CD4-positive, alpha-beta T cell treated with Interleukin-1 beta for 1 hour (primary cell): ENCODE measurements at places on chromosomes 6 and 20.

DNA sequence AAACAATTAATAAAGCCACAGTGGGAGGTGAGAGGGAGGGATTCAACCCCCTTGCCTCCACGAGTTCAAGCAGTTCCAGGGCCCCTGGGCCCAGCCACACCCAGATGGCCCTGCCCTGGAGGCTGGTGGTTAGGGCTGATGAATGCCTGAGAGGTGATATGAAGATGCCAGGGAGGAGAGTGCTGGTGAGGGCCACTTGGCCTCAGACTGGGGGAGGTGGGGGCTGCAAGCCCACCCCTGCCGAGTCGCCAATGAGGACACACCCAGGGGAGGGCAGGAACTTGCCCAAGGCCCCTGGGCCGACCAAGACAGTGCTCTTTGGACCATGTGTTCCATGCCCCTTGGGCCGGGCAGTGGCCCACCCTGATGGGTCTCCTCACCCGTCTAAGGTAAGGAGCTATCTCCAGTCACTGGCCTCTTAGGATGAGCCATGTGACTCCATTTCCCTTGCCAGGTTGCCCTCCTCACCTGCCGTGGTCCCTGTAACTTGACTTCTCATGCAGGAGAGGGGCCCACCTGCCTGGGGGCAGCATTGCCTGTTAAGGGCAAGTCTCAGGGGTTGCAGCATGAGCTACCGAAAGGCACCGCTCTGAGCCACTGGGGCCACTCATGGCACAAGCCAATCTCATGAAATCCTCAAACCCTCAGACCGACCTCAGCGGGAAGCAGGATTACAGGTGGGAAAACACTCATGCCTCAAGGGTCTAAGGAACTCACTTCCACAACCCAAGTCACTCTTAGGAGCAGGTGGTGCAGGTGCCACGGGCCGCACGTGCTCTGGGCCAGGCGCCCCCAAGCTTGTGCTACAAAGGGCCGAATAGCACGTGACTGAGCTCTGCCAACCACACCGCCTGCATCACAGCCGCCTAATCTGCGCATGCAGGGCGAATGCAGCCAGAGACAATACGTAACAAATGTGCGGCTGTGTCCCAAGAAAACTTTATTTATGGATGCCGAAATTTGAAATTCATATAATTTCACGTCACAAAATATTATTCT lies 147.4 kb upstream of the MLN start:
- no peak for DNase-seq

- DNase-seq = no peak
Observed at GRCh38 chr6:117629119-117629660, 26.9 kb upstream of the GOPC start.

- DNase-seq = no peak
Observed at GRCh38 chr6:21143645-21144044, 449.9 kb upstream of the SOX4 start.

- DNase-seq = no peak
Observed at GRCh38 chr6:79466207-79466834, 70.9 kb downstream of the LCA5 start.

- no peak for DNase-seq
Observed at GRCh38 chr6:39665861-39666260, 59.3 kb downstream of the KIF6 start.

GRCh38 chr6:5537132-5537531 lies 275.8 kb downstream of the FARS2 start:
- DNase-seq = no peak

- peak; percentile 13 for DNase-seq
Observed at GRCh38 chr20:56247954-56248782, at the start of gene MC3R. TSS of gene MC3R (plus strand) at chr20:56248732. CDS start at chr20:56248844, 112 bp downstream.

GRCh38 chr6:35085359-35086281 lies 55.5 kb downstream of the TCP11 start:
- DNase-seq = no peak

DNA sequence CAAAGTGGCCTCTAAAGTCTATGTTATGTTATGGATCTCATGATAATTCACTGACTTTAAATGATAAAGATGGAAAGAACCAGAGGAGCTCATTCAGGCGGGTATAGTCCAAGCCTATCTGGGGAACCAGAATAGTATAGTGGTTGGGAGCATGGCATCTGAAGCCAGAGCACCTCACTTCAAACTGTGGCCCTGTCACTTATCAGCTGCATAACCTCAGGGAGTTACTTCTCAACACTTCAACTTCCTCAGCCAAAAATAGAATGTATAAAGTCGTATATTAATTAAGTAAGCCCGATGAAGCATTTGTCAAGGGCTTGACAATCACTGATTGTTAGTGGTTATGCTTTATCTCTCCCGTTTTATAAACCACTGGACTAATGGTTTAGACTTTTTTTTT lies 112.7 kb downstream of the RTN4IP1 start:
- DNase-seq = no peak

DNA sequence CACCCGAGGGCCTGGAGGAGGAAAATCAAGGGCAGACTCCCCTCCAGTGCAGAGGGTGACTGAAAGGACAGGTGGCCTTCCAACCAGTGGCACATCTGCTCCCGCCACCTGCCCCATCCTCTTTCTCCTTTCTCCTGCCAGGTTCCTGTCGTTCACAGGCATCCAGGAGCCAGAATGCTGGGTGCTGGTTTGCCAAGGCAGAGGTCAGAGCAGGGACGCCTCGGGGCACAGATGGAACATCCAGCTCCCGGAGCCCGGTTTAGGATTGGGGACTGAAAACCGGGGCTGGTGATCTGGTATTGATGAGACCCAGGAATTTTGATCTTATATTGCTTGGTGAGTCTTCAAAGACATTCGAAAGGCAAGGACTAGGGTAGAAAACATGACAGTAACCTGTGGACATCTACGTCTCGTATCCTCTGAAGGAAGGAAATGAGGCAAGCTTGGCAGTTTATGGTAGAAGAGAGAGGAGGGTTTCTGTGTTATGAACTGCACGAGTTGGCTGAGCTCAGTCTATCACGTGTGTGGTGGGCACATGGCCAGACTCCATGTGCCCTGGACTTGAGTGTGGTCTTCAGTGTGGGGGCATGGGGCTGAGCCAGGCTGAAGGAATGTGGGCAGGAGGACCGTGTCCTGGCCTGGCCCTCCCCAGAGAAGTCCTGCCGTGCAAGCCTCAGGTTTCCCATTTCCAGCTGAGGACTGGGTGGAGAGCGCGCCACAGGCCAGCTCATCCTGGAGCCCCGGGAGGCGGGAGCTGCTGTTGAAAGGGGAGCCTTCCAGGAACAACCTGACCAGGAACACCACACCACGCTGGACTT lies 74.2 kb downstream of the IRF4 start:
- DNase-seq = no peak

DNA sequence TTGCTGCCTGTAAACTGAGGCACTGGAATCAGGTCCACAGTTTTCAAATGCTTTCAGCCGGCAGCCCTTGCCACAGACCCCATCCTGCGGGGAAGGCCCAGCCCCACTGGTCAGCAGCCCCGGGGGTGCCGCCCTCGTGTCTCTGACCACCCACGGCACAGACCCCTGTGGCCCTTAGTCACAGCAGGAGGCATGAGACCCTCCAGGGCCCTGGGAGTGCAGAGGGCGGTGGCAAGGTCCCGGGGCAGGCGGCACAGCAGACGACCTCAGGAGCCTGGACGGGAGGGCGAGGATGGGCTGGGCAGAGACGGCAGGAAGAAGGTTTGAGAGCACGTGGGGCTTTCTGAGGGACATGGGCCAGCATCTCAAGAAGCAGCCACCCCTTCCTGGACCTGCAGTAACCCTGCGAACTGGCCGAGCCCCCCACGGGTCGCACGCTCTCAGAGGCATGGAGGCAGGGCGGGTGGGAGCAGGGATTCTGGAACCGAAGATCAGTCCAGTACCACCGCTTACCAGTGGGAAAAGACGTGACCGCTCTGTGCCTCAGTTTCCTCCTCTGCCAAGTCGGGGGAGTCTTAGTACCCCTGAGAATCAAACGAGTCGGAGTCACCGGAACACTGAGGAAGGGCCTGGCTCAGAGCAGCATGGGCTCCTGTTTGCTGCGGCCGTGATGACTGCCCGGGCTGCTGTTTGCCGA lies 140.7 kb downstream of the TAF4 start:
- DNase-seq = no peak

- no peak for DNase-seq
Observed at GRCh38 chr6:119310486-119311036, 39.0 kb downstream of the MAN1A1 start.

DNA sequence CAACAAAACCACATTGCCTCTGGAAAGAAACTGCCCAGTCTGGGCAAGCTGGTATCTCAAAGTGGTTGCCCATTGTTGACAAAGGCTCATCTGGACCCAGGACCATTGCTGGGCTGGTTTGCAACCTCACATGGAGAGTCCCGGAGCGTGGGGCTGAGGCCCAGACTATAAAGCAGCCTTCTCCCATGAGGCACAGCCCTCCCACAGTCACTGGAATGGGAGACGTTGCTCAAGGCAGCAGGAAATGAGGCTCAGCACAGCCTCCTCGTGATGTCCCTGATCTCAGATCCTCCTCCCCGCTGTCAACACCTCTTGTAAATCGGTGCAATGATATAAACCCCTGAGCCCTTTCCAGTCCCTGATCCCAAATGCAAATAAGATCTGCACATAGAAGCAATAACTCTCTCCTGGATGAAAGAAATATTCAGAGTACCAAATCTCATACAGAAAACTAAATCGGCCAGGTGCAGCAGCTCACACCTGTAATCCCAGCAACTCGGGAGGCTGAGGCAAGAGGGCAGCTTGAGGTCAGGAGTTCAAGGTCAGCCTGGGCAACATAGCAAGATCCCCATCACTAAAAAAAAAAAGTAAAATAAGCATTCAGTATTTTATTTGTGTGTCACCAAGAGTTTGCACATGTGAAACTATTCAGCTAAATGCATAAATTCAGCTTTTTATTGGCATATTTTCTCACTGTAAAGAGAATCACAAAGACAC lies 103.0 kb upstream of the RREB1 start:
- no peak for DNase-seq

- DNase-seq = no peak
Observed at GRCh38 chr6:45474376-45474775, 96.6 kb upstream of the SUPT3H start.

DNA sequence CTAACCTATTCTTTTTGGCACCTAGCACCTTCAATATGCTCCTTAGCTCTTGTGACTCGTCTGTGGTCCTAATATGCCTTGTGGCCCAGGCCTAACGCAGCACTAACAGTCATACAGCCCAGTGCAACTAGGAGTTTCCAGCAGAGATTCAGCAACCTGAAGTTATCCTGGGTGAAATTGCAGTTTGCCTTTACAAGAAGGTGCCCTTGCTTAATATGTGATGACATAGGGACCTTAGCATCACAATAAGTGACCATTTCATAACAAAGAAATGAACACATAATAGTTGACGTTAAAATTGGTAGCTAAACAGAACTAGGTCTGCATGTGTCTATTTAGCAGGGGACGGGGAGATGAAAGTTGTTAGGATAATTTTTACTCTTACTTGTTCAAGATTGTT lies 10.1 kb downstream of the FIG4 start:
- DNase-seq = no peak
